ENCODE measurements at places on chromosomes 6 and 20. TPM values are rescaled to one million over a fixed set of nuclear protein-coding genes. Genes with fewer than 3 reads are reported as not detected.

The BIRC7 gene
- not detected for total RNA-seq

The KCNQ5 gene
- total RNA-seq, result 32.4 TPM

- H3K36me3 ChIP-seq, result no peaks in the 10 kb centered on the region
- H3K27me3 ChIP-seq, result no peaks in the 10 kb centered on the region
- no peak overlapping the region for H3K27ac ChIP-seq
- no peak for DNase-seq
These were observed 81.7 kb upstream of the MAFB start for GRCh38 chr20:40770564-40771307.

The NAA20 gene
- 87.3 TPM for total RNA-seq

GRCh38 chr6:113629975-113630737 lies 227.0 kb upstream of the MARCKS start:
- no peak for DNase-seq
- no peak overlapping the region for H3K4me3 ChIP-seq
- no peak overlapping the region for H3K27ac ChIP-seq
- H3K27me3 ChIP-seq, result no peaks in the 10 kb centered on the region

DNA sequence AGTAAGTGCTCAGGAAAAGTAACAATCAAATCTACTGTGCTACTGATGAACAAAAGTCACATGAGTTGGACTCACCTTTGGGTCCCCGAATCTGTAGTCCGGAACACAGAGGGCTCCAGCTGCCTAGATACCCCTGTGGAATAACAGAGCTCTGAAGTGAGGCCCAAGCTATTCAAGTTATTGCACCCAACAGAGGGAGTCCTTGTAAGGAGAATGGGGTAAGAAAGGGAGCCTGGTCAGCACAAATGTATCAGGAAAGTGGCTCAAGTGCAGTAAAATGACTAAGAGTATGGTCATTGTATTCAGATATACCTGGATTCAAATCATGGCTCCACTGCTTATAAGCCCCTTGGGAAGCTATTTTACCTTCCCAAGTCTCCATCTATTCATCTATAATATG lies 20.9 kb downstream of the EDN1 start:
- H3K4me1 ChIP-seq, result peaks cover 30% of the 10 kb centered on the region
- H3K27me3 ChIP-seq, result no peaks in the 10 kb centered on the region
- H3K27ac ChIP-seq, result no peak overlapping the region
- H3K4me3 ChIP-seq, result no peak overlapping the region

The SIRPB1 gene
- total RNA-seq, result not detected

GRCh38 chr6:16669227-16669626 lies 92.0 kb downstream of the ATXN1 start:
- H3K27ac ChIP-seq, result peak overlapping the region; percentile 56
- peak; percentile 44 for DNase-seq
- H3K27me3 ChIP-seq, result no peaks in the 10 kb centered on the region
- peaks cover 20% of the 10 kb centered on the region for H3K36me3 ChIP-seq
- H3K4me1 ChIP-seq, result peaks cover 47% of the 10 kb centered on the region
- H3K4me3 ChIP-seq, result peak overlapping the region; percentile 7

DNA sequence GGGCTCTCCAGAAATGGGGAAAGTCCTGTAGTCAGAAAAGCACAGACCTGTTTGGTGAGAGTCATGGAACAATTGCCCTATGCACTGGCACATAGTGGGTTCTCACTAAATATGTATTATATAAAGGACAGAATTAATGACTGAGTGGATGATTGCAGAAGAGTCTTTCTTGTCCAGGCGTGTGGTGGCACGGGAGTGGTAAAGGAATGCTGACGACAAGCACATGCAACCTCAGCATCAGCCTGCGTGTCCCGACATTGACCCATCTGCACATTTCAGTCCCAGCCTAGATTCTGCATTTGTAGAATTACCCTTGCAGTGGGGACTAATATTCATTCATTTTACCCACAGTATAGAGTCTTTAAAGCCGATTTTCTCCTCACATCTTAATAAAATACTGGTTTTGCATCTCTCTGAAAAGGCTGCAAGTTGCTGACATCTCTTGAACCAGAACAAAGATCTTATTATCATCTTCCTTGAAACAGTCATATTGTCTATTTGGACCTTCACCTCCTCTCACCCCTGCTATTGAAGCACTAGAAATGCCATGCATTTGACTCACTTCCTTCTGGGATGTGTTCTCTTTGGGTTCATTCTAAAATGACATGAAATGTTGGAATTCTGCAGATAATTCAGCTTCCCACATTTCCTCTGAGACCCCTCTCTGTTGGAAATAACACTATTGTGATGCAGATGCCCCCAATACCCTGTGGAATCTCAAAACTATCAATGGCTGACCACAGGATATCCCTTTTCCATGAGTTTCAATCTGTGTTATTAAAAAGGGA lies 883.6 kb upstream of the FLRT3 start:
- H3K27ac ChIP-seq, result no peak overlapping the region
- no peaks in the 10 kb centered on the region for H3K4me1 ChIP-seq

GRCh38 chr6:14775528-14775927 lies 470.3 kb upstream of the JARID2 start:
- no peak overlapping the region for H3K27ac ChIP-seq
- H3K4me1 ChIP-seq, result peaks cover 15% of the 10 kb centered on the region
- no peak overlapping the region for H3K4me3 ChIP-seq
- DNase-seq, result no peak
- H3K27me3 ChIP-seq, result peaks cover 1% of the 10 kb centered on the region

The C6orf58 gene
- total RNA-seq, result not detected

The SNAI1 gene
- 6.8 TPM for total RNA-seq

The FAM83B gene
- not detected for total RNA-seq

- peaks cover 14% of the 10 kb centered on the region for H3K27me3 ChIP-seq
- peak; percentile 70 for DNase-seq
- H3K36me3 ChIP-seq, result no peaks in the 10 kb centered on the region
- H3K4me1 ChIP-seq, result peaks cover 16% of the 10 kb centered on the region
These were observed 4.6 kb downstream of the XKR7 start for GRCh38 chr20:31972471-31973021.

- no peaks in the 10 kb centered on the region for H3K4me1 ChIP-seq
- H3K27ac ChIP-seq, result no peak overlapping the region
- H3K36me3 ChIP-seq, result no peaks in the 10 kb centered on the region
- DNase-seq, result no peak
- peaks cover 27% of the 10 kb centered on the region for H3K27me3 ChIP-seq
- no peak overlapping the region for H3K4me3 ChIP-seq
These were observed 9.6 kb downstream of the DLGAP4 start for GRCh38 chr20:36315545-36316351.

DNA sequence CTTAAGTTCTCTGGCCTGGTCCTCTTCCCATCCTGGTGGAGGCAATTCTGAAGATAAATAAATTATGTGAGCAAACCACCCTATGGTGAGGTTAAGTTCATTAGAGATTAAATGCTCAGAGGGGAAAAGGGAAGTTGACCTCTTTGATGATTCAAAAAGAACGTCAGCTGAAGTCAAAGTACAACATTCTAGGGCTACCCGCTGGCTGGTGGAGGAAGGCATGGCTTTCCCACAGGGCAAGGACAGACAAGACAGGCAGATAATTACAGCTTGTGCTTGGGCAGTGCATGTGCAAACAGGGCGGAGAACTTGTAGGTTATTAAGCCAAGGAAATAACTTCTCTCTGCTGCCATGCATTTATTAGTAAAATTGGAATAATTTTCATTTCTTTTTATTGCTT lies 91.0 kb upstream of the SLC24A3 start:
- peaks cover 2% of the 10 kb centered on the region for H3K27me3 ChIP-seq
- H3K36me3 ChIP-seq, result no peaks in the 10 kb centered on the region
- H3K4me1 ChIP-seq, result no peaks in the 10 kb centered on the region
- no peak overlapping the region for H3K4me3 ChIP-seq

DNA sequence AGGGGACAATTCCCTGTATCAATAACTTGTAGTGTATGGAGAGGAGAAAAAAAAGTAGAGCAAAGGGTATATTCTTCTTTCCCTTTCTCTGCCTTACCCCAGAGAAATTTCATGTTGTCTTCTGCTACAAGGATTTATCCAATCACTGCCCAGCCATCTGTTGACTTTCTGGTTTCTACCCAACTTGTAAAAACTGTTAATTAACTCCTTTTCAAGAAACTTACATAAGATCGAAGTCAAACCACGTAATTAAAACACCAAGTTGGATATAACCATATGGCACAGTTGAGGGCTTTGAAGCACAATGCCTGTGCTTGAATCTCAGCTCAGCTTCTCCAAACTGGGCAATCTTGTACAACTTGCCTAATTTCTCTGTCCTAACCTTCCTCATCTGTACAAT lies 99.5 kb downstream of the MAN1A1 start:
- H3K27me3 ChIP-seq, result no peaks in the 10 kb centered on the region
- no peaks in the 10 kb centered on the region for H3K4me1 ChIP-seq
- no peak for DNase-seq

GRCh38 chr20:31903627-31904386 lies 33.4 kb downstream of the TTLL9 start:
- DNase-seq, result no peak
- H3K27ac ChIP-seq, result no peak overlapping the region
- H3K4me3 ChIP-seq, result no peak overlapping the region
- no peaks in the 10 kb centered on the region for H3K4me1 ChIP-seq
- H3K36me3 ChIP-seq, result no peaks in the 10 kb centered on the region

GRCh38 chr20:20009784-20010253 lies 7.3 kb upstream of the NAA20 start:
- H3K4me1 ChIP-seq, result peaks cover 20% of the 10 kb centered on the region
- H3K27ac ChIP-seq, result no peak overlapping the region
- peaks cover 2% of the 10 kb centered on the region for H3K27me3 ChIP-seq

DNA sequence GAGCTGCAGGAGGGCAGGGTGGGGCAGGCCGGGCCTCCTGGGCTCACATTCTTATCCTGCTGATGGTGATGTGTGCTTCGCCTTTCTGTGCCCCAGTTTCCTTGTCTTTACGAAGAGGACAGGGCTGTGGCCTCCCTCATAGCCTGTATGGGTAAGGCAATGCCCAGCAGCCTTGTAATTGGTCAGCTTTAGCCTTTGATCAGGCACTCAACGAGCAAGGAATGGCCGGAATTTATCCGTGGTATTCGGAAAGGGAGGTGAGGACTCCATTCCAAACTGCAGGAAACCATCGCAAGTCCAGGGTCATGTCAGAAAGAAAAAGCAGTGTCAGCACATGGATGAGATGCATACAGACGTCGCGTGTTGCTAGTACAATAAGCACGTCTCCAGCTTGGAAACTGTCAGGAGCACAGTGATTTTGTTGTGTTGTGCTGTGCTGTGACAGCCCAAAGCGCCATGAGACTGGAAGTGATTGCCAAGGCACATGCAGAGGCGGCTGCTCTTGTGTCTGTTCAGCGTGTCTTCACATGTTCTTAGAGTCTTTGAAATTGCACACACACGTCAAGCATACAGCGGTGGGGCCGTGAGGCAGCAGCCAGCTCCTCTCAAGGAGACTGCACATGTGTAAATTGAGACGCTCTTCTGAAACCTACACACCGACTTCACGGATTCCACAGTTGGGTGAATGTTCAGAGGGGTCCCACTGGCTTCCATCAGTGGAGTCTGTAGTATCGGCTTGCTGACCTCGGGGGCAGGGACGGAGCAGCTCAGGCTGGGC lies 6.2 kb downstream of the SS18L1 start:
- peaks cover 24% of the 10 kb centered on the region for H3K36me3 ChIP-seq
- H3K4me1 ChIP-seq, result peaks cover 24% of the 10 kb centered on the region
- peaks cover 3% of the 10 kb centered on the region for H3K27me3 ChIP-seq
- no peak for DNase-seq

- H3K4me1 ChIP-seq, result peaks cover 20% of the 10 kb centered on the region
- H3K36me3 ChIP-seq, result no peaks in the 10 kb centered on the region
- no peak for DNase-seq
- H3K27me3 ChIP-seq, result no peaks in the 10 kb centered on the region
These were observed 5.7 kb downstream of the SUPT3H start for GRCh38 chr6:45371924-45372573.

DNA sequence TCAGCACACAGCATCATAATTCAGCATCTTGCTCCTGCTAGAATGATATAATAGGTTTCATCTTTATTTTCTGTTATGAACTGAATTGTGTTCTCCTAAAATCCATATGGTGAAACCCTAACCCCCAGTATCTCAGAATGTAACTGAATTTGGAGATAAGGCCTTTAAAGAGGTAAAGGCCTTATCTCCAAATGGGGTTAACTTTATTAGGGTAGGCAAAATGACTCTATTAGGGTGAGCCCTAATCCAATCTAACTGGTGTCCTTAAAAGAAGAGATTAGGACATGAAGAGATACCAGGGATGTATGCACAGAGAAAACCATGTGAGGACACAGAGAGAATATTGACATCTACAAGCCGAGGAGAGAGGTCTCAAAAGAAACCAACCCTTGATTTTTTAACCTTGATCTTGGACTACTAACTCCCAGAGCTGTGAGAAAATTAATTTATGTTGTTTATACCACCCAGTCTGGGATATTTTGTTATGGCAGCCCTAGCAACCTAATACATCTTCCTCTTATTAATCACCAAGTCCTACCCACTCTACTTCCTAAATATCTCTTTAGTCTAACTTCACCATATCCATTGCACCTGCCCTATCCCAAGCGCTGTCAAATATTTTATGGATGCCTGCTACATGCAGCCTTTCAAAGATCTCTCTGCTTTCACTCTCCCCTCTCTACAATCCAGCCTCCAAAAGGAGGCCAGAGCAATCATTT lies 8.5 kb upstream of the MRS2 start:
- no peak overlapping the region for H3K27ac ChIP-seq
- no peak for DNase-seq
- H3K27me3 ChIP-seq, result peaks cover 12% of the 10 kb centered on the region
- peaks cover 11% of the 10 kb centered on the region for H3K4me1 ChIP-seq
- H3K36me3 ChIP-seq, result no peaks in the 10 kb centered on the region
- H3K4me3 ChIP-seq, result no peak overlapping the region

The NOX3 gene
- not detected for total RNA-seq

GRCh38 chr20:9163251-9163650 lies 94.4 kb downstream of the PLCB4 start:
- H3K36me3 ChIP-seq, result no peaks in the 10 kb centered on the region
- no peaks in the 10 kb centered on the region for H3K27me3 ChIP-seq
- no peak overlapping the region for H3K27ac ChIP-seq
- DNase-seq, result no peak

GRCh38 chr6:23224540-23224939 lies 655.2 kb downstream of the HDGFL1 start:
- H3K36me3 ChIP-seq, result peaks cover 9% of the 10 kb centered on the region
- H3K27ac ChIP-seq, result no peak overlapping the region
- no peak overlapping the region for H3K4me3 ChIP-seq
- no peaks in the 10 kb centered on the region for H3K27me3 ChIP-seq
- no peaks in the 10 kb centered on the region for H3K4me1 ChIP-seq
- no peak for DNase-seq

- H3K27ac ChIP-seq, result no peak overlapping the region
- H3K4me1 ChIP-seq, result no peaks in the 10 kb centered on the region
- DNase-seq, result no peak
These were observed 454.0 kb downstream of the EYS start for GRCh38 chr6:65253041-65253440.

DNA sequence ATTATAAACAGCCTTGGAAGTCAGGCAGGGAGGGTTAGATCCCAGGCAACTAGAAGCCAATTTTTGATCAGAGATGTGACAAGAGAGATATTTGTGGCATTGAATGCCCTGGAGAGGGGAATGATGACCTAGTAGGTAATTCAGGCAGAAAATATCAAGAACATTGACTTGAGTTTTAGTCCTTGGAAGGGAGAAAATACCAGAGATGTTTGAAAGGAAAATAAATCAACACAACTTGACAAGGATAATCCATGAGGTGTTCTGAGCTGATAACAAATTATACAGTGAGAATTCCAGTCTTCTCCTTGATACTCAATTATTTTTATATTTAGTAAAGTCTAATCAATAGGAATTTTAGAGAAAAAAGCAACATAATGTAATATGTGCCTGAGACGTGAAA lies 10.6 kb upstream of the MARCKS start:
- H3K4me1 ChIP-seq, result peaks cover 33% of the 10 kb centered on the region
- H3K27ac ChIP-seq, result no peak overlapping the region
- H3K36me3 ChIP-seq, result no peaks in the 10 kb centered on the region
- no peak overlapping the region for H3K4me3 ChIP-seq

- H3K4me3 ChIP-seq, result no peak overlapping the region
- peaks cover 10% of the 10 kb centered on the region for H3K27me3 ChIP-seq
- no peak overlapping the region for H3K27ac ChIP-seq
- DNase-seq, result no peak
- H3K4me1 ChIP-seq, result no peaks in the 10 kb centered on the region
These were observed 64.6 kb downstream of the SNX5 start for GRCh38 chr20:17904027-17904426.

The CYP39A1 gene
- not detected for total RNA-seq

Data from HFFc6 (cell line).